WERI-Rb-1 (cell line): ENCODE measurements at places on chromosomes 2 and 18.

- DNase-seq: no peak
These were observed 48.3 kb upstream of the AGPS start for GRCh38 chr2:177344316-177344715.

DNA sequence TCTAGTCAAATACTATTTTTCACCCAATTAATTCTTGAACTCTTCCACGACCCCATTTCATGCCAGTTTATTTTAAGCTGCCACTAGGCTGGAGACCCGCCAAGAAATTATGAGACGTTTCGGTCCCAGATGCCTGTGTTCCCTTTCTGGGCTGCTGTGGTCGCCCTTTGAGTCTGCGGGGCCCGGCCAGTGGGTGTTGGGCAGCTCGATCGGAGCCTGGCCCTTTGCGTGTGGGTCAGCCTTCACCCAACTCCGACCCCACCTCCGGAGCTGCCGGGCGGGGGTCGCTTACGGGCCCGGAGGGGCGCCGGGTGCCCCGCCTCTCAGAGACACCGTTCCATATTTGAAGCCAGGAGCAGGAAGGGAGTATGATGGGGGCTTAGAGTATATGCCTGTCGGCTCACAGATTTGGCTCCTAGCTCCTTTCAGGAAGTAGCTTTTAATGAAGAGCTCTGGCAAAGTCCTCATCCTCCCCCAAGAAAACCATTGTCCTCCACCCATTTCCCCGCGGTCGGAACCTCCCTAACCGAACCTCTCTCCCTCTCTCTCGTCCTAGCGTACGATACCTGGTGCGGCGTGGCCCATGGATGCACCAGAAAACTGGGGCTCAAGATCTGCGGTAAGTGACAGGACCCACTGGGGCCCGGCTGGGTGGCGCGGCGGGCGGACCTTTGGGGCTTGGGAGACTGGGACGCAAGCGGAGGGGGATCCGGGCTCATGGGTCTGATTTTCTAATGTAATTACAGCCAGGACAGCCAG is 5.0 kb downstream of the GAD1 start:
- no peak for DNase-seq

GRCh38 chr2:185185044-185185443 is 553.6 kb upstream of the FSIP2 start:
- no peak for DNase-seq

GRCh38 chr18:46346896-46347630 is 242.9 kb downstream of the HAUS1 start:
- DNase-seq: no peak

DNA sequence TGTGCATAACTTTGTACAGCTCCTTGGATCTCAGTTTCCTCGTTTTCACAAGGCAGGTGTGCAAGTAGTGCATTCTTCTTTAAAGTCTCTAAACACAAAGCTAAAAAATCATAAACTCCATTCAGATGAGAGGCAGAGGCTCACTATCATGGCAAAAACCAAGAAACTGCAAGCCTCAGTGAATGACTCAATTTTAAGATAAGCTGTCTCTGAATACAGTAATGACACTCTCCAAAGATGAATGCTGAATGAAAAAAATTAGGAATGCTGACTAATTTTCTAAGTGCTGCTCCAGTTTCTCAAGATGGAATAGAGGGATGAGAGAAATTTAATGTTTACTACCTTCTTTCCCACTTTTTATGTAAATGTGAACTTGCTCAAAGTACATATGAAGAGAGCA is 17.2 kb downstream of the B4GALT6 start:
- no peak for DNase-seq

DNA sequence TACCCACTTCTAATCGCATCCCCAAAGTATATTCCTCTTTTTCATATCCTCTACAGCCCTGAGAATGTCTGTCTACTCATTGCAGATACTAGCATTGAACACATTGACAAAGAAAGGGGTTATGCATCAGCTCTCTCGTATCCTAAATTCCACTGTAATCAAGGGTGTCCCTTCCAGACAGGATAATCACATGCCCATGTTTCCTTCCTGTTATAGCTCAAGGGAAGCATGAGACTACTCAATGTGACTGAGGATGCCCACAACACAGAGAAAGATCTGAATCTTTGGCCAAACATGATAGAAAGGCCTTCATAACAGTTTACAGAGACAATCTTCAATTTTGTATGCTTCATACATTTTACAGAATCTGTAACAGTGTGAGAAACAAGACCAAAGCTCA is 69.2 kb downstream of the HIBCH start:
- DNase-seq: no peak

DNA sequence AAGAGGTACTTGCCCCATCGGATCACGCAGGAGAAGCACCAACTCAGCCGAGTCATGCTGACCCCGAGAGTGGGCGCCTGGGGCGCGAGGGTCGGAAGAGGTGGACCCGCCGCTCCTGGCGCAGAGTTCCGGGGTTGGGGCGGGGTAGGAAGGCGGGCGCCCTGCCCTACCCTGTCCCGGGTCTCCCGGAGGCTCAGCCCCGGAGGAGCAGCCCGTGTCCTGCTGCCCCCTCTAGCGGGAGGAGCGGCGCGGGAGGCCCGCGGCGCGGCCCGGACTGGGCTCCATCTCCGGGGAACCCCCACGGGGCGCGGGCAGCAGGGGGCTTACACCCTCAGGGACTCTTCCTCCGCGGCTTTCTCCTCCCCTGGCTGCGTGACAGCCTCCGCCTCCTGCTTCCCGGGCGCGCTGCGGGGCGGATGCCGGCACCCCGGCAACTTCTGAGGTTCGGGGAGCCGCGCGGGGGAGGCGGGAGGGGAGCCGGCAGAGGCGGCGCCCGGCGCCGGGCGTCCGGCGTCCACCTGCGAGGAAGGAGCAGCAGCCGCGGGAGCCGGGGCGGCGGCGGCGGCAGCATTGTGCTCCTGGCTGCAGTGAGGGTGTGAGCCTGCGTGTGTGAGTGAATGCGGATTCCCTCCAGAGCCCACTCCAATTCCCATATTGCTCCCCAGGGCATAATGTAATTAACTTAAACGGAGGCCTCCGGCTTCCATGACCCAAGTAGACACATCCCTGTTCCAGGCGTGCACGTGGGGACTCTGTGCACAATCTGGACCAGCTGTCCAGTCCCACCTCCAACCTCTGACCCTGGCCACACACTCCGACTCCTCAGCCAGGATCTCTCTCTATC is 7.6 kb upstream of the TNS1 start:
- DNase-seq: peak; percentile 57

DNA sequence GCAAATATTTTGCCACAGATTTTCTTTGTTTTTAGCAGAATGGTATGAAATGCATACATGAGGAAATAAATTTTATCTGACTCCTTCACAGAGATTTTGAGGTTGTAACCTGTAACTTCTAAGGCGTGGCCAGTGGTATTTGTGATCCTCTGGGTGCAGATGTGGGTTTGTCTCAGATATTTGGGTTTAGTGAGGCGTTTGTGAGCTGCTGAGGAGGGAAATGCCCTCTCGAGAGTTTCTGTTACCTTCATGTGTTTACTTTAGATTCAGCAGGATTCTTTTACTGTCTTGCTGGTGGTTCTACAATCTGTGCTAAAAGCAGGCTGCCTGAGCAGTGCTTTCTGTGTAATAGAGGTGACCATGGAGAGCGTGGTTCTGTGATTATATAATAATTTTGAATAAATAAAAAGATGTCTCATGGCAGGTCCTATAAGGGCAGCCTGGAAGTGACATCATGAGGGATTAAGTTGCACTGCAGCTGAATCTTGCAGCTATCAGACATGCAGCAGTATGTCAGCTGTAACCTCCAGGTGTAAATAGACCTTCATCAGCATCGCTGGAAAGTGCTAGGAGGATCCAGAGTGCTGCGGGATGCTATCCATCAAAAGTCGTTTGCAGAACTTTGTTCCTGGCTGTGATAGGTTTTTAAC is 34.1 kb downstream of the TANC1 start:
- DNase-seq: no peak

GRCh38 chr18:61435064-61435652 is 101.9 kb downstream of the CDH20 start:
- DNase-seq: peak; percentile 19

DNA sequence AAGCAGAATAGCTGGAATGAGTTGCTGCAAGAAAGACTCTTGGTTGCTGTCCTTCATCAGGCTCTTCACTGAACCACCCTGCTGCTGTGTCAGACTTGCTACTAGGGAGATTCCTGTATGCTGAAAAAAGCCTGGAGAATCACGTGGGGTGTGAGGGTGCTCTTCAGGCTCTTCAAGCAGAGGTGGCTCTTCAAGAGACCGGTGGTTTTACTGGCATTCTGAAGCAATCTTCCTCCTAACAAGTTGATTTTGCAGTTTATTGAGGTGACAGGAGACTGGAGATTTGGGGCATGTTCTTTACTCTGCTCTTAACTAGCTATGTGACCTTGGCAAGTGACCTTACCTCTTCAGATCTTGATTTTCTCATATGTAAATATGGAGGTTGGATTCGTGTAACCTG is 14.1 kb downstream of the TMEM178A start:
- no peak for DNase-seq

DNA sequence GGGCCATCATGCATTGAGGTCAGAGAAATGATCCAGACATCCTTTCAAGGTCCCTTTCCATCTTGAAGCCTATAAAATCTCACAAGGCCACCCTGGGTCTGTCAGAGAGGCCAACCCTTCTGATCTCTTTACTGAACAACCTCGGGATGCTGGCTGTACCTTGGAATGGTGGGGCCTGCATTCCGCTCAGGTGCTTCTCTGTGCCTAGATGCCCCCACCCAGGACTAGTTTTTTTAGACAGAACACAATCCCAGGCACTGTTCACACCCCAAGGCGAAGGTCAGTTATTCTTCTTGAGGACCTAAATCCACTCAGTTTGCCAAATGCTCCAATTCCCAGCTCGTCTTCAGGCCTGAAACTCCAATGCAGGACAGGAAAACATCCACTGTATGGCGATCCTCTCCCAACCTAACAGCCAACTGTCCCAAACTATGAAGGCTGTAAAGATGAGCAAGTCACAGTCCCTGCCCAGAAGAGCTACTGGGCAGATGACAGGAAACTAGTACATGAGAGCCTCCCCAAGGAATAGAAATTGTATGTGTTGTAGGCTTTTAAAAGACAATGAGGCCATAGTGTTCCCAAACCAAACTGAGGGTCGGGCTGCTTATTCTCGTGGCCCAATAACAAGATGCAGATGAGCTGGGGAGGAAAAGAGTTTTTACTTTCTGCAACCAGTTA is 154.4 kb upstream of the ACAA2 start:
- DNase-seq: no peak

DNA sequence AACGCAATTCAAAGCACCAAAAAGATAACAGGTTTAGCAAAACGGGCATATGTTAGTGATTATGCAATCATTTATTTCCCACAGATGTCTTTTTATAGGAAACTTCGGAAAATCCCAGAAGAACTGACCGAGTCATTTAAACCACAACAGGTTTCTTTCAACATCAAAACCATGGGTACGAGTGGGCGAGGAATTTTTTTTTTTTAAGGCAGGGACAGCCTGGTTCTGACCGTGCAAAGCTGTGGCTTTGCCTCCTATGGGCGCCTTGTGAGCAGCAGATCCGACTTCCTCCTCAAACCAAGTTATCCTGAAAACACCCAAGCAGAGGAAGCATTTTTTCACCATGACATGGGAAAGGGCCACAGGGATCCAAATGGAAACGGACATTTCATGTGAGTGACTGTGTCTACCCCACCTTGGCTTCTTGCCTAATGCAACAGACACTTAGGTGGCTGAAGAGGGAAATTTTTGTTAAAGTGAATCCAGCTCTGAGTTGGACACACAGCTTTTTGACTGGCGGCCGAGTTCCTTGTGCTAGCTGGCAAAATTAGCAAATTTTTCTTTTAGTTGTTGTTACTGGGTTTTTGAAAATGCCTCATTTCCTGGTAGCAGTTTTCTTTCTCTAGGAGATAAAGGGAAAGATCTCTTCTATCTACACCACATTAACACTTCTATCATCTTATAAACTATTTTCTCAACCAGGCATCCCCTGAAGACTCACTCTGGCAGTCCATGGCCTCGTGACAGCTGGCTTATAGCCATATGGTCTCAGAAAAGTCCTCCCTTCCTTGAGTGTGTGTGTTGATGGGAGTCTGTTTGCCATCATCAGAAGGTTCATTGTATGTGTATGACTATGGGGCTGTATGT is 487.4 kb upstream of the ZEB2 start:
- no peak for DNase-seq

DNA sequence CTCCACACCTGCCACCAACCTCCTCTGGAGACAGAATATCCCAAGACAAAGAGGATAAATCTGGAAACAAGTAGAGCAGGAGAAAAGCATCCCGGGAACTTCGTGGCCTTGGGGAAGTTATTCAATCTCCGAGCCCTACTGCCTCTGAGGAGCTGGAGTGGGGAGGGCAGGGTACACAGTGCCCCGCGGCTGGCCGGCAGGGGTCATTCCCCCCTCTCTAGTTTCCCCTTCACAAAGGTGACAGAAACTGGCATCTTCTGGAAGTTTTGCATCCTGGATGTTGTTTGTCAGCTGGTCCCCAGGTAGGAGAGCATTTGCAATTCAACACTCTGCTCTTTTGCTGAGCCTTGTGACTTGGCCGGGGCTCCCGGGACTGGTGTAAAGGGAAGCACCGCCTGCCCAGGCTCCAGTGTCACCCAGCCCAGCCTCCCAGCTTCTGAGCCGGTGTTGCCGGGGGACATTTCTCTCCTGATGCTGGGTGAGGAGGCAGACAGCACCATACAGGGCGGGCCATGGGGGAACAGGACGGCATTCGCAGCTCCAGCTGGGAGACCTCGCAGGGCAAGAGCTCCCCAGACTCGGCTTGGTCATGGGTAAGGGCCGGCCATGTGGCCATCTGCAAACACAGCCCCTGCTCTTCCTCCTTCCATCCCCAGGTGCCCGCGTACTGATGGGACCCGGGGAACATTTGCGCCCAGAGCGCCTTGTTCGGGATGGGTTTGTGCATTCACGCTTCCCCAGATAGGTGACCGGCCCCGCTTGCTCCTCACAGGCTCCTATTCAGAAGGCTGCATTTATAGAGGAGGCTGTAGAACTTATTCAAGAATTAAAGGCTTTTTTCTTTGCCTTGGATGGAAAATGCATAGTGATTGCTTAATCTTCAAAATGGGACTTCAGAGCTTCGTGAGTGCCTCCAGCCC is 7.4 kb upstream of the NTSR2 start:
- DNase-seq: peak; percentile 8

DNA sequence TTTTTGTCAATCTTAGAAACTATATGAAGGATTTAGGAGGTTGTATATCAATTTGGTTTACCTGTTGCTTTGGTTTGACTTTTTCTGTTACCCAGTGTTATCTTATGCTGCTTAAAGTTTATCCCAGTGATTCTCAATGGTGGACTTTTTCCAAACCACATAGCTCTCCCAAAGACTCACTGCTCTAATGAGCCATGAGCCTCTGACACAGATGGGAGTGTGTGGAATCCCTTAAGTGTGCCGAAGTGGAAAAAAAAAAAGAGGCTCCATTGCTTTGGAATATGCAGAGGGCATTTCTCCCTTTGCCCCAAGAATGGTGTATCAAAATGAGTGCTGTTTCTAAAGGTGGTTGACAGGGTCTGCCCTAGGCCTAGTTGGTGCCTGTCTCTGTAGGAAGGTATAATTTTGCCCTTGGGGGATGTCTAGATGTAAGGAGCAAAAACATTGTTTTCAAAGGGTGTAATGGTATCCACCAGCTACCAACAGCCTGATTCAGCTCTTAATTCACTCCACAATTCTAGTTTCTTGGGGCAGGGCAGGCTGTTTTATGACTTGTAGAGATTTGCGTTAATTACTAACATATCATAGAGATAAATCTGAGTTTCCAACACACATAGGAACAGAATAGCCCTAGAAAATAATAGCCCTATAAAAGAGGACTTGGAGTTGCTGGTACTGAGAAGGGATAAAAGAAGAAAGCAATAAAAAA is 64.3 kb upstream of the CYP26B1 start:
- no peak for DNase-seq
